ENCODE measurements at places on chromosomes 4 and X.

GRCh38 chr4:40224432-40224831 lies 27.6 kb downstream of the RHOH start:
- DNase-seq, result no peak
- H3K27ac ChIP-seq, result no peak overlapping the region
- no peaks in the 10 kb centered on the region for H3K4me1 ChIP-seq
- H3K4me3 ChIP-seq, result no peak overlapping the region
- H3K27me3 ChIP-seq, result no peaks in the 10 kb centered on the region
- H3K36me3 ChIP-seq, result no peaks in the 10 kb centered on the region

DNA sequence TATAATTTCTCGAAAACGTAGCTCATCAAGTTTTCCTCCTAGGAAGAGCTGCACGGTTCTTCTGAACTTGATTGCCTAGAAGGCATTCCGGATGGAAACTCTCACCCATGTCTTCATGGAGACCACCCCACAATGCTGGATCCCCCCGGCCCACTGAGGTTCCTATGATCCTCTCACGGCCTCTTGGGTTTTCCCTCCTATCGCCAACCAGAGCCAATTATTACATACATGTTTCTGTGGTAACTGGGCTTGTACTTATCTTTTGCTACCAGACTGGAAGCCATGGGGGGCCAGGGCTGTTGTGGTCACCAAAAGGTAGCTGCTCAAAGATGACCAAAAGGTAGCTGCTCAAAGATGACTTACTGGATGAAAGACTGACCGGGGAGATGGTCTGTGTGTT lies 131.5 kb downstream of the AFAP1 start:
- H3K36me3 ChIP-seq, result no peaks in the 10 kb centered on the region
- H3K27ac ChIP-seq, result no peak overlapping the region
- H3K4me3 ChIP-seq, result no peak overlapping the region
- DNase-seq, result no peak
- H3K27me3 ChIP-seq, result no peaks in the 10 kb centered on the region
- peaks cover 47% of the 10 kb centered on the region for H3K4me1 ChIP-seq

GRCh38 chr4:80231180-80231579 lies 33.9 kb downstream of the PRDM8 start:
- no peak for DNase-seq
- no peaks in the 10 kb centered on the region for H3K4me1 ChIP-seq
- H3K27ac ChIP-seq, result no peak overlapping the region
- peaks cover 31% of the 10 kb centered on the region for H3K27me3 ChIP-seq

- H3K36me3 ChIP-seq, result no peaks in the 10 kb centered on the region
- no peaks in the 10 kb centered on the region for H3K27me3 ChIP-seq
- H3K27ac ChIP-seq, result no peak overlapping the region
- no peaks in the 10 kb centered on the region for H3K4me1 ChIP-seq
- DNase-seq, result no peak
- H3K4me3 ChIP-seq, result no peak overlapping the region
Measured at GRCh38 chrX:108132876-108133275, 41.3 kb downstream of the ATG4A start.

All from hepatocyte (in vitro differentiated cells).